Stimulated activated CD4-positive, alpha-beta T cell treated with anti-CD3 and anti-CD28 coated beads, Interleukin-1b, Interleukin-23, amount 100 ng/mL, for 24 hours (primary cell): ENCODE measurements at places on chromosomes 4 and X.

GRCh38 chr4:78190068-78190467 lies 132.9 kb downstream of the FRAS1 start:
- no peak for DNase-seq

GRCh38 chr4:74793757-74794381 lies 454 bp downstream of the BTC start:
- DNase-seq, result no peak

DNA sequence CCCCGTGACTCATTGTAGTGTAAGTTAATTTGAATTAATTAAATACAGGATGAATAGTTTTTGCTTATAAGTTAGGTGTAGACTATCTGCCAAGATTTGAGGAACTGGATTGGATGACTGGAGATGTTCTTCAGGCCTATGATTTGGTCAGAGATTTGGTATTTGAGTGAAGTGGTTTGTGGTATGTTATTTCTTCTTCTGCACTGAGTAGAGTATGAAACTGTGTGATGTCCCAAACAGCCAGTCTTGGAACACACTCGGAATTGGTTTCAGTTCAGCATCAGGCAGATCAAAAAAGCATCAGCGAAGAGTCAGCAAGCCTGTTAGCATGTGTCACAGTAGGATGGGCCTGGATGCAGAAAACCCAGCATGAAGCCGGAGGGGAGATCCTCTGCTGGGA lies 294.1 kb downstream of the ARHGAP10 start:
- no peak for DNase-seq

DNA sequence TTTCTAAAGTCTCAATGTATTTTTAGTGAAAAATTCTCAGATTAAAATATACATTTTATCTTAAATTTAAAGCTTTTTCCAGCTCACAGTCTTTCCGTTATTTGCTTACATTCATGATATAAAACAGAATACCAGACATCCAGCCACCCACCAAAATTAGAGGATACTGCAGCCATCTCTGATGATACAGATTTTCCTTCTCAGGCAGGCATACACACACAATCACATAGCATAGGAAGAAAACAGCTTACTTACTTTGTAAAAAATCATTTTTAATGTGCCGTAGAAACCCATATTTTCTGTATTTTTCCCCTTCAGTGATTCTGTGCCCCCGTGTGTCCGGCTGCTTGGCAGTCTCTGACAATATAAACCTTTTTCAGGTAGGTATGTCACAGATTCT lies 183.7 kb downstream of the FBXW7 start:
- no peak for DNase-seq

- DNase-seq, result no peak
Observed at GRCh38 chrX:130887376-130887775, 15.6 kb downstream of the ENOX2 start.

DNA sequence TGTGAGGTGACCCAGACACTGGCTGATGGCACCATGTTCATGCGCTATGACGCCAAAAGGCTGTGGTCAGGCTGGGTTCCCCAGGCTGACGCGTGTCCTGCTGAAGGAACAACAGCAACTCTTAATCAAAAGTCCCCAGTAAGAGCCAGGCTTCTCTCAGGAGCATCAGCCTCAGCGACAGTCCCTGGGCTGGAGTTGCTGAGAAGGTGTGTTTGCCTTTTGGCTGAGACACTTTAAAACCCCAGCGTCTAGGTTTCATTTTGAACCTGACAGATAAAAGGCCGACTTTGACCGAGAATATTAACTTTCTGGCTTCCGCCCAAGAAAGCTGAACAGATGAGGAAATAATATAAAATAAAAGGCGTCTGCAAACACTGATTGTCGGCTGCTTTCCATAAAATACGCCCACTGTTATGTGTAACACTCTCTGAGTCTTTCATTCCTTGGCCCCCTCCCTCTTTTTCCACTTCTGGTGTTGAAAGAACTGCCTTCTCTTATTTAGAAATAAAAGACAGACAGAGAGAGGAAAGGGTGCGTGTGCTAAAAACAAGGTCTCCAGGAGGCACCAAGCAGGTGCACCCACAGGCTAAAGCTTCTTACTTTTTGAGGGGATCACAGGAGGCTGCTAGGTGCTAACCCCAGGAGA lies 373.6 kb downstream of the MID1IP1 start:
- no peak for DNase-seq

DNA sequence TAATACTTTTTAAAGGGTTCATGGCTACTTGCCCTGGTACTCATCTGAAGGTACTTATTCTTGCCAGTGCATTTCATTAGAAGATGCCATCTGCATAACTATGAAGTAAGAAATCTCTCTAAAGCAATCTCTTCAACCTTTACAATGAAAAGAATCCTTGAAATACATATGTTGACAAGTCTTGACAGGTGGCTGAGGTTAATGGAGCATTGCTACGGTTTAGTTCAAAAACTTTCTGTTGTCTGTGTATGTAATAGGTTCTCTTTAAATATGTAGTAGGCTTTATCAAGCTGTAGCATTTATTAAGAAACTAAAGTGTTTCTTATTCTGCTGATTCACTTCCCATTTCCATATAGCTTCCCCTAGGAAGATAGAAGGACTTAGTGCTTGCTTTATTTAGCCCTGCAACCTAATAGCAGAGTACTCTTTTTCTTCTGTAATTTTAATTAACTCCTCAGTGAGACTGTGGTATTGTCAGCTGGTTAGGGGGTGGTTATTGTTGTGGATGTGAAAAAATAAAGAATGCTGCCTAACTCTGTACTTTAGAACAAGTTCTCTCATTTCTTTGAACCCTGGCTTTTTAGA lies 39.3 kb downstream of the SLAIN2 start:
- DNase-seq, result no peak

GRCh38 chr4:105194328-105195231 lies 47.9 kb downstream of the TET2 start:
- no peak for DNase-seq

- DNase-seq, result no peak
Observed at GRCh38 chrX:93673869-93674271, at the start of gene FAM133A. Gene FAM133A, plus strand, starts transcription at chrX:93674206. Its CDS starts 35,214 bp downstream, at chrX:93709420.

GRCh38 chr4:173801361-173801760 lies 271.3 kb upstream of the HAND2 start:
- DNase-seq, result no peak

DNA sequence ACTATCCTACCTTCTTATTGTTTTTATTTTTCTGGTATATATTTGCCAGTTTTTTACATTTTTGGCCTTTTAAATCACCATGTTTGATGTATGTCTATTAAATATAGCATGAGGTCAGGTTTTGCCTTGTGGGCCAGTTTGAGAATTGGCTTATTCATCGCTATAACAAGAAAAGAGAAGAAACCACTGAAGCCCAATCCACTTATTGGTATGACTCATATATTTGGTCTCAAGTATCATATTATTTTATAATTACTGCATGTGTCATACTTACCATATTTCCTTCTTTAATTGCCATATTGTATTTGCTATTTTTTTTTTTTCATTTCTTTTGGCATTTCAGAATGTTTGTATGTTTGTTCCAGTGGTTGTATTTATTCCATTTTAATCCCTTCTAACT lies 99.3 kb downstream of the IRF2 start:
- no peak for DNase-seq

- no peak for DNase-seq
Observed at GRCh38 chr4:78298618-78299017, 241.5 kb downstream of the FRAS1 start.

GRCh38 chrX:131046596-131046995 lies 11.6 kb upstream of the ARHGAP36 start:
- DNase-seq, result no peak

DNA sequence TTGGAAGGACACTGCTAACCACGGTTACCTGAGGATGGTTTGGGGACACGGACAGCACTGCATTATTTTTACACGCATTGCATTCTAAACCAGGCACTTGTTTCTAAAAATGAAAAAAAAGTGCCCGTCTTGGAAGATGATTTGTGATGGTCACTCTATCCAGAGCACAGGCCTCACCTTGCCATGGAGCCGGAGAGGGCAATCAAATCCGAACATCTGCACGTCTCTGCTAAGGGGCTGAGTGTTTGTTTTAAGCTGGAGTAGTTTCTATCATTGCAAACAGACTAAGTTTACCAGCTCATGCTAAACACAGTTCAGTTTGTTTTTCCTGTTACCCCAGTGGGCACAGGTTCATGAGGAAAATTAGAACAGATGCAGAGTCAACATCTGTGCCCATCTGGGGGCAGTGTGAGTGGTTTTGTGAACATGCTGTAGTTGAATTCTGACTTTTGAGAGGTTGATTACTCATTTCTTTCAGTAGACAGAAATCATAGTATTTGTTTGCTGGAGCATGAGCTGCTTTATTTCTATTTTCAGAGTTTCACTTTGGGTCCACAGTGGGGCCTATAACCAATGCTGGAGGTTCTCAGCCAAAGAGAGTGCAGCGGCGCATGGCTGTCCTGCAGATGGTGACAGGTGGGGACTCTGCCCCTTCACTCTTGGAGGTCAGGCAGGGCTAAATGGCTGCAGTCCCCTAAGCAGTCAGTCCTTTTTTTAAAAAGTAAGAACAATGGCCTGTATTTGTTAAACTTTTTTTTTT lies 65.4 kb upstream of the ENPP6 start:
- DNase-seq, result no peak

GRCh38 chrX:10750581-10750980 lies 130.2 kb upstream of the MID1 start:
- no peak for DNase-seq

DNA sequence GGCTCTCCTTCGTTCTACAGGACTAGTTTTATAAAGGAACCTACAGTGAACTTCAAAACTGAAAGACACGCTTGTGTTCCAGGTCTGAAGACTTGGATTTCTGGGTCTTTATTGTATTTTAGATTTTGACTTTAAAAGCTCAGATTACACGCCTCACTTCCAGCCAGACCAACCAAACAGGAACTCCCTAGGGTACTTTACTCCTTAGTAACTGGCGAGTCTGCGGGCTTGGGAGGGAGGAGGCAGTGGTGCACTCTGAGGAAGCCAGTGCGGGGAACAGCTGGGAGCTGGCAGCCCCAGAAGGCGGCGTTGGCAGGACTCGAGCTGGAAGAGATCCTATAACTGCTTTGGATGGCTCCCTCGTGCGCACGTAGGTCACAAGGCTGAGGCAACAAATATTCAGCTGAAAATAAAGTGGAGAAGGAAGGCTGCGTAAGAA lies 391 bp upstream of the PHKA1 start:
- DNase-seq, result no peak

DNA sequence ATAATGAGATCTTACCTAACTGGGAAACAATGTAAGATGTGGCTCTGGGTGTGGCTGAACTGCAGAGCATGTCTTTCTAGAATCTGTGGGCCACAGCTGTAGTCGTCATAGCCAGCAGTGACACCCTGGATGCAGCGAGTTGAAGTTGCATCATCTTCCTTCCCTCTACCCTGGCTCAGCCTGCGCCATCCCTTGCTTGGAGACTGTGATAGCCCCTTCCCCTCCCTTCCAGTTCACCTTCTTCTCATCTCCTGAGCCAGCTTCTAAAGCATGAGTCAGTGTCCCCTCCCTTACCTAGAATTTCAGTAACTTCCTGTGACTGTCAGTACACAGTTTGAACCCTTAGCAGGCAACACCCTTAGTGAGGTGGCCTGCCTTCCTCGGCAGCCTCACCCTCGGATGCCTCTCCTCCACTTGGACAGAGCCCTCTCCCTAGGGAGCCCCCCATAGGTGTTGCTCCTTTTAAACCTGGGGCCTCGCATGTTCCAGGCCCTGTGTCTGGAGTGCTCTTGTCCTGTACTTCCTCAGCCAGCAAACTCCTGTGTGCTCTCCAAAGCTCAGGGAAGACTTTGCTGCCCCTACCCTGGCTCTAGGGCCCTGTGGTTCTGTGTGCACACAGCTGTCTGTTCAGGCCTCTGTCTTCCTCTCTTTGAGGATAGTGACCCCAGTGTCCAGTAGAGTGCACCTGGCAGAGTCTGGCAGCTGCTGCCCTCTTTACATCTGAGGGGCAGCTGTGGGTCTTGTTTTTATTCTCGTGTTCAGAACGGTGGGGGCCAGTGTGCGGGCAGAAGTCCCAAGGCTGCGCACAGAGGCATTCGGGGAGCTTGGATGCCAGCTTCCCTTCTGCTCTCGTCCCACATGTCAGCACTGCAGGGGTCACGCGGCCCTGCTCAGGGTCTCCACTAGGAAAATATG lies 43.7 kb upstream of the TADA2B start:
- DNase-seq, result no peak

- DNase-seq, result no peak
Observed at GRCh38 chr4:76087007-76087769, 12.7 kb downstream of the ART3 start.

GRCh38 chr4:77636902-77637301 lies 31.3 kb downstream of the CXCL13 start:
- DNase-seq, result no peak

GRCh38 chrX:38106991-38107655 lies 100.8 kb downstream of the SYTL5 start:
- no peak for DNase-seq

GRCh38 chr4:183814461-183814860 lies 90.6 kb upstream of the STOX2 start:
- DNase-seq, result no peak

- no peak for DNase-seq
Observed at GRCh38 chr4:43332052-43332425, 439.5 kb downstream of the GRXCR1 start.

- DNase-seq, result no peak
Observed at GRCh38 chr4:144699565-144699964, 53.6 kb downstream of the HHIP start.
